CD4-positive, alpha-beta T cell treated with Interleukin-1 beta for 1 hour (primary cell): ENCODE measurements at places on chromosomes 6 and 20.

DNA sequence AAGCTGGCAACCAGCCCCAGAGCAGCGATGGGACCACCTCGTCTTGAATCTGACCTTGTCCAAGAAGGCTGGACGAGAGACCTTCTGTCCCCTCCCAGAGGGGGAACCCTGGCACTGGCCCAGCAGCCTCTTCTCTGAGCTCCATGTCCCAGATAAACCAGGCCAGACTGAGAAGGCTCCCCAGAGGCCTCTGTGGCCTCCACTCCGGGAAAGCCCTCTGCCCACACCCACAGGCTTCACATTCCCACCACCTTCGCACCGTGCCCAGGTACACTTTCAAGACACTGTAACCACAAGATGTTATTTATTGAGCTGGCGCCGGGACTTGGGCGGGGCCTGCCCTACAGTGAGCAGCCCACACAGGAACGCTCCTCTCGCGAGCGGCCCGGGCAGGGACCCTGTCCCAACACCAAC, 33.2 kb downstream of the ADA start:
- DNase-seq, result peak; percentile 26

DNA sequence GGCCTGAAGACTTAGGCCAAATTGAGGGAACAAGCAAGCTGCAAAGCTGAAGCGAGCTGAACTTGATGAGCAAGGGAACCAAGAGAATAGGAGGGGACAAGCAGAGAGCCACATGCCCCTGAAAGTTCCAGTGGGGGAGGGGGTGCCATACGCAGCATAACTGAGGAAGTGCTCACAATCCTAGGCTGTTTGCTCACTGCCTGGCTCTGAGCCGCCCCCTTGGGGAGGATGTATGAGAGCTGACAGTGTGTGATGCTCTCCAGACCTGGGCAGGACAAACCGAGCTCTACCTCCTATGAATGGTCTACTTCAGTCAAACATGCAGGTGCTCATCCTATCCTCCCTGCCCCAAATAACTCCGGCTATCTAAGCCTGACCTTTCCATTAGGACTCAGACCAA, 52.1 kb downstream of the FAXC start:
- no peak for DNase-seq

DNA sequence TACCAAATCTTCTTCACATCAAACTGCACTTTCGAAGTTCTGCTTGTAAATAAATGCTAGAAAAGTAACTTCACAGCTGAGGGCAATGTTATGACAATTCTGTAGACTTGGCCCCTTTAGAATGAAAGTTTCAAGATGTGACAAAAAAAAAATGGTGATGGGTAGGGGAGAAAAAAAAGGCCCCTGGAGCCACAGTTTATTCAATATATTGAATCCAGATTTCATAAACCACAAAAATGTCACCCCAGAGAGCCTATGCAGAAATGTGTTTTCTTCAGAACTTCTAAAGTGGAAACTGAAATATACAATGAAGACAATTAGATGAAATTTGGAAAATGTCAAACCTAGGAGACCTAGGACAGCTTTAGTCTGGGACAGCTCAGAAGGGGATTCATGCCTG, 143.1 kb downstream of the EDN3 start:
- DNase-seq, result no peak

- DNase-seq, result no peak
Observed at GRCh38 chr20:26205350-26205749, 508.7 kb upstream of the ZNF337 start.

DNA sequence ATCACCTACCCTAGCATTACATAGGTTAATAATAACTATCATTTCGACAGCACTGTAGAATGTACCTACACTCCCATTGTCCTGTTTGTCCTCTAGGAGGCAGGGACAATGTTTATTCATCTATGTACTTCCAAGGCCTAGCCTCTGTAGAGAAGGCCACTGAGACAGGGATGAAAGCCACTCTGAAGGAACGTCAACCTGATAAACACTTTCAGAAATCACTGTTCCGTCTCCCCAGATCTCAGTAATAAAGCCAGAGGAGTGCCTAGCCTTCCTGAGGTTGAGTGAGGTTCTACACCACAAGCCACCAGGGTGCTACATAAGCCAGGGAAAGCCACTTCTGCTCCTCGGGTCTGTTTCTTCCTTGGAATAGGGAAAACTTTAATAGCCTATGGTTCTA, 44.8 kb downstream of the POPDC3 start:
- DNase-seq, result no peak

GRCh38 chr20:41938353-41938752, 320.2 kb upstream of the CHD6 start:
- no peak for DNase-seq
